ENCODE measurements at places on chromosomes 5 and 9.

DNA sequence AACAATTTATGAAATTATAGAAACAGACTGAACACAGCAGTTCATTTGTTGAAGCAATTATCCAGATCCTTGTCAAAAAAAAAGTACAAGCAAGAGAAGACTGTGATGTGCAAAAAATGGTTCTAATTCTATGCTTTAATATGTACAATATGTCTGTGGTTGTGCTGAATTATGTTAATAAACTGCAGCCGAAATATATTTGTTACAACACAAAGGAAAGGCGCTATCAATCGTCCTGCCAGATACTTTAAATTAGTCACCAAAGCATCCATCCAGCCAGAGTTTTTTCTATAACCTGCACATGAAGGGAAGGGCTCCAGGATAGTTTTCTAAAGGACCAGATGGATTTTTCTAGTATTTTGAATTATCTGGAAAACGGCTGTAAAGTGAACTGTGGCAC is 259.5 kb downstream of the BNC2 start:
- no peak for DNase-seq

DNA sequence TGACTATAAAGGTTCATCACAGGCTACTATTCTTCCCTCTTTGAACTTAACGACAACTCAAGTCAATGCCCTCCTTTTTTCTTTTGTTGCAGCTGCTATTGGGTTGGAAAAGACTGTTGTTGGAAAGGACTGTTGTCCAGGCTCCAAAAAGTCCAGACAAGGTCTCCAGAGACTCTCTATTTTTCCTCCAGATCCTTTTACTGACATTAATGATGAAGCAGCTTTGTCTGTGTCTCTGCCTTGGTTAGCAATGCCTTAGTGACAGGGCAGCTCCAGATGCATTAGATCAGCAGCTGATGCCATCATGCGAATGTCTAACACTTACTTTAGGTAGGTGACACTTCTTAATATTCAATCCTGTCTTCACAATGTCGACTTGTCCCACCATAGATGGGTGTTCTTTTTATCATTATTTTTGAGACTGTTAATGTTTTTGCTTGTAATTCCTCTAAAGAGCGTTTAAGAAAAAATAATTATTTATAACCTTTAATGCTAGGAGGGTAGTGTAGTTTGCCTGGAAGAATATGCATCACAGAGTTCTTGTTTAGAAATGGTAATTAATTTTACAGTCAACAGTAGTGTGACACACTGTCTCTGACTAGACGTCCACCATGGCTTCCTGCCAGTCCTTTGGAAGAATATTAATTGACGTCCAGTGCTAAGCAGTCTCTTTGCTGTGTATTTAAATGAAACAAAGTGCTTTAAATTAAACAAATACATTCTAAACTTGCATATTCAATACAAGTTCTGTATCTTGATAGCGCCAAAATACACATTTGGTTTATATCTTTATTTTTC is 492.2 kb downstream of the NR2F1-AS1 start:
- DNase-seq, result peak; percentile 15

GRCh38 chr9:25284365-25284764 is 393.9 kb downstream of the TUSC1 start:
- DNase-seq, result no peak

- DNase-seq, result no peak
These were observed 50.8 kb downstream of the ROR2 start for GRCh38 chr9:91899219-91899563.

- no peak for DNase-seq
These were observed 52.2 kb upstream of the GPR151 start for GRCh38 chr5:146568161-146568560.

- DNase-seq, result no peak
These were observed 893.8 kb downstream of the TLE4 start for GRCh38 chr9:80465556-80465955.

DNA sequence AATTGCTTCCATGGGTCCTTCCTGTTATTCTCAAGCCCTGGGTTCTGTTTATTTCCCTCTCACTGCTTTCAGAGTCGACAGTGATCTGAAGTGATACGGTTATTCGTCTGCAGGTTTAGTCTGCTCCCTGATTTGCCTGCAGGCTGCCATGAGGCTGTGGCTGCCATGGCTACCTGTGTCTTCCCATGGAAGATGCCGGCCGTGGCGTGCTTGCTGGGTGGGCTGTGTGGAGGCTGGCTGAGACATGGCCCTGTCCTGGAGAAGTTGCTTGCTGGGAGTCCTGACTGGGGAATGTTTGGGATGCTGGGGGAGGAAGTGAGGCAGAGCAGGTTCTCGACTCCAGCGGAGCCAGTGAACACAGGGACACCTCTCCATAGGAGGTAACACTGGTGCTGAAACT is 104.1 kb upstream of the TBC1D2 start:
- no peak for DNase-seq

DNA sequence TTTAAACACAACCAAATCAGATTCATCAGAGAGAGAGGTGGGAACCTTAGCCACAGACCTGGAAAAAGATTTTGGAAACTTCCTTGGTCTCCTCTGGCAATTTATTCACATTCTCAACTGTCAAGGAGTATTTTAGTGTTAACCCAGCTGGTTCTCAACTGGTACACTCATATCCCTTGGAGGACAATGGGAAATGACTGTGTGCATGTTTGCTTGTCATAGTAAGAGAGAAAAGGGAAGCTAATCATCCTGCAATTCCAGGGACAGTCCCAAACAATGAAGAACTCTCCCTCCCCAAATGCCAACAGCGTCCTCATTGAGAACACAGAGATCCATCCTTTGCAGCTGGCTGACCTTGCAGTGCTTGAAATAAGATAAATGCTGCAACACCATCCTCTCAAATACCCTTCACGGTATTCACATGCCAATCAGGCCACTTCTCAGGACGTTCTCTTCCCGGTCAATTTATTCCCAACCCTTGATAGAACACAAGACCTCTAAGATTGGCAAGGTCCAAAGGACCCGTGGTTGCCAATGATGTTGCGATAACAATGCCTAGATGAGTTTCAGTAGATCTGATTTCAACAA is 75.5 kb downstream of the EPB41L4B start:
- DNase-seq, result no peak

DNA sequence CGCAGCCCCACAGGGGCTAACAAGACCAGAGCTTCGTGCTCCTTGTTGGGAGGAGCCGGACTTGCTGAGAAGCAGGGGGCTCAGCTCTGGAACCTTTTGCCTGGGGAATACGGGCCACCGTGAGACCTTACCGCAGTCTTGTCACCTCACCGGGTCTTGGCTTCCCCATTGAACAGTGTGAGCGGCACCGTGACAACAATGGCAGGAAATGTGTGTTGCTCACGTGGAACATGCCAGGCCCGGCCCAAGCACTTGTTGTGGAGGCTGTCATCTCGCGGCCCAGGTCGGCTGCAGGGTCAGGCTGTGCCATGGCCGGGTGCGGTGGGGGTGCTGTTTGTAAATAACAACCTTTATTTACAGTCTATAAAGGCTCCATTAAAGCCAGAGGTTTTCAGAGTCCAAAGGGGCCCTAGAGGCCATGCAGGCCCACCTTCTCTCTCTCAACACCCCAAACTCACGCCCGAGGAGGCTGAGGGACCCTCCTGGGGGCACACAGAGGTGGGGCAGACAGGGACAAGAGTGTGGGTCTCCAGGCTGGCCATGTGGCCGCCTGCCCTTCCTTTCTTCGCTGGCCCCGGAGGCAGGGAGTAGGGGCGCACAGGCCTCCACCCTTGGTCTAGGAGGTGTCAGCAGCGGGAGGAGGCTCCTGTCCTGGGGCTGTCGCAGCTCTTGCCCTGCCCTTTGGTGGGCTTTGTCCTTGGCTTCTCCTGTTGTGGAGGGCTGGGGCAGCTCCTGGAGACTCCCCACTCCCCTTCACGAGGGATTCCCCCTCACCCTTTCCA is 79.7 kb downstream of the TSPAN17 start:
- no peak for DNase-seq

GRCh38 chr5:142506046-142506445 is 179.8 kb downstream of the FGF1 start:
- DNase-seq, result peak; percentile 89

GRCh38 chr9:74035786-74036185 is 461.3 kb upstream of the RORB start:
- no peak for DNase-seq

DNA sequence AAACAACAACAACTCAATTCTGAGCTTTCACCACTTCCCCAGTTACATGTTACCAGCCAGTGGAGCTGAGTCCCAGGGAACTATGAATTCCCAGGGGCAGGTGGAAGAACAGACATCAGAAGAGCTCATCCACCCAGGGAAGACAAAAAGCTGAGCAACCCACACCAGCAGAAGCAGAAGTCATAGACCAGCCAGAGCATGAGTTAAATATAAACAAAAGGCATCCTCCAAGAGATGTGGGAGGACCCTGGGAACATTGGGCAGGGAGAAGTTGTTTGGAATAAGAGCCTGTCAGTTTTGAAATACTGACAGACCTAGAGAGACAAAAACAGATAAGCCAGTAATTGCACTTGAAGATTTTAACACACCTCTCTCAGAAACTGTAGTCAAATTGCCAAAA is 102.3 kb upstream of the LMX1B start:
- DNase-seq, result no peak

DNA sequence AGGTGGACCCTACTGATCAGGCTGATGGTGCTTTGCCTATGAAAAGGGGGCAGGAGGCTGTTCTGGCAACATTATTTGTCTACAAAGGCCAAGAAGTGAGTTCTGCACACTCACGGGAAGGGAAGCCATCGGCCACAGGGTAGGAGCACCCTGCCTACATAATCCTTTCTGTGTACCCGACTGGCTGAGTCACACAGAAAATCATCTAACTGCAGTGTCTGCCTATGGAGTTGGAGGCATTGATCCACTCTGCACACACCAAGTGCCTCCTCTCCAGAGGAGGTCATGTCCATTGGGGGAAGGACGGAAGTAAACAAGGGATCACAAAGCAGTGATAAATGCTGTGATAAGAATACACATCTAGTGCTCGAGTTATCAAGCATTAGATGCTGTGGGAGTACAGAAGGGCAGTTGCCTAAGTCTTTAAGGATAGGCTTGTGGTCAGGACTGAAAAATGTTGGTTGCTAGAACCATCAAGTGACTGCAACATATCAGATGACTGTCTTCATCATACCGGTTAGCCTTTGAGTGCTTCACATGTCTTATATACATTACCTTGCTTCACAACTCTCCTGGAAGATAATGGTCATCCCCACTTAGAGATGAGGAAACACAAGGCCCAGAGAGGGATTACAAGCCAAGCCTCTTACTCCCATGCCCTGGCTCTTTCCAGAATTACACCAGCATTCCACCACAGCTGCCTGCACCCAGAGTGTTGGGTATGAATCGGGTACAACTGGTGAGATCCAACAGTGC is 1.3 kb upstream of the SLC2A8 start:
- no peak for DNase-seq

DNA sequence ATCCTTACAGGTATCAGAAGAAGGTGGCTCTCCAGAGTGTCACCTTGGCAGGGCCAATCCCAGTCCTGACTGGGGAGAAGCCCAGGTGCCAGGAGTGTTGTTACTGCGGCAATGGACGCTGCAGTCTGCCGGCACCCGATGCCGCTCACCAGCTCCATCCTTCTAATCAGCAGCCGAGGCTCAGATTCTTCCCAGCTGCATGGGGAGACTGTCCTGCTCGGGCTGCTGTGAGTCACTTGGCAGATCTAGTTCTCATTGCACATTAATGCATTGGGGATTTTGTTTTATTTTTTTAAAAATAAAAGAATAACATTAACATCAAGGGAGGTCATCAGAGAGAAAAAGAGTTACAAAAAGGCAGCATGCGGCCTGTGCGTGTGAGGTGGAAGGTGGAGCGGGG is 115.8 kb downstream of the MTX3 start:
- DNase-seq, result no peak

DNA sequence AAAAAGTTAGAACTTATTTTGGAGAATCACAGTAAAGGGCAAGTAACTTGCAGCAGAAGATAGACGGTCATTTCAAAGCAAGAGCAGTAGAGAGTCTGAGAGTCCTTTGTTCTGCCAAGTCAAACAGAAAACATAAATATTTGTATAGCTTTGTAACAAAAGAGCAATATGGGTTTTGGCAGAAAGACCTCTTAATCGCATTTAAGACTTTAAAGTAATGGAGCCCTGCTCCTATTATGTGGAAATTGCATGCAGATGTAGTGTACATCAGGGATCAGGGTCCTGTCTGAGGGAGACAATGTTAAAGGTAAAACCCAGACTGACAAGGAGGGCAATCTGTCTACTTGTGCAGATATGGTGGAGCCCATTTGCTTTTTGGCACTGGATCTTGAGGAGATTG is 87.2 kb downstream of the PGM5 start:
- no peak for DNase-seq

GRCh38 chr5:68137511-68138140 is 77.9 kb upstream of the PIK3R1 start:
- no peak for DNase-seq

DNA sequence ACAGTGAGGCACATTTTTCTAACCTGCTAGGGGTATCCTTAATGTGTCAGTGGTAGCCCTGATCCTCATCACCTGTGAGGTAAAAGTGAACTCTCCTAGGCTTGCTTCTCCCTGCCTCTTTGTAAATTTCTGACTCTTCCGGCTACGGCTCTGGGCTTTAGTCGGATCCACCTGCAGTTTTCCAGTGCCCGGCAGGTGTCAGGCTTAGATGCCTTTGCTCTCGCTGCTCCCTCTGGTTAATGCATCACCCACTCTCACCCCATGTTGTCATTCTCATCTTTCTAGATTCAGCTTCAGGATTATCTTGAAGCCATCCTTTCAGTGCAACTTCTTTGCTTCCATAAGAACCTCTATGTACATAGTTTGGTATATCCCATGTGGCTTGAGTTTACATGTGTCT is 3.6 kb downstream of the CEP78 start:
- peak; percentile 67 for DNase-seq

- DNase-seq, result peak; percentile 51
These were observed 3.1 kb downstream of the LCN1 start for GRCh38 chr9:135524130-135524861.

GRCh38 chr9:117030254-117030768 is 343.2 kb downstream of the TRIM32 start:
- no peak for DNase-seq

GRCh38 chr5:72372923-72373322 is 52.8 kb downstream of the PTCD2 start:
- DNase-seq, result no peak

DNA sequence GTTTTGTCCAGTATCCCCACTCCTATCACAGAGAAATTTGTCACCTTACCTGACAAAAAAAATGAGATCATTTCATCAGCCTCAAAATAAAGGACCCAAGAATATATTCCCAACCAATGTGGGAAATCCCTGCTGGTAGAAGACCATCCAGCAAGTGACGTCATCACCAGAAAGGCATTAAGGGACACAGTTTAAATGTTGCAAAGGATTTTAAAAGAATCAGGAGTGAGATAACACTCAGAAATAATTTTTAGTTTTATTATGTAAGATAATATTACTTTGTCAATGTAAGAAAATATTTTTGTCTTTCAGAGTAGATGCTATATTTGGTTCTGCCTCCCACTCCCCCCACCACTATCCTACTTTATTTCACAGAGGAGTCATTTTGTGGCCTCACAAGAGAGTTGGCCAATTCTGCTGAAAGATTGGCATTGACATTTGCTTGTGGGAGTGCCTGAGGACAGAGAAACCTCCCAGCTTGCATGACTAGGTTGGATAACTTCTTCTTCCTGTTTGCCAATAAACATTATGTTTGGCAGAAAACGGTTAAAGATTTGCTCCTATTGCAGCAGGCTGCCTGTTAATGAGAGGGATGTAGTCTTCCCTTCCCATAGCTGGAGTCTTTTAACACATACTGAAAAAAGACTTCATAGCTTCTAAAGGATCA is 288.6 kb upstream of the DAB2 start:
- no peak for DNase-seq
